T-helper 2 cell treated with Interferon-gamma antibody and Interleukin-4, amounts not matched to agents 5 μg/mL and 100 μg/mL, for 36 hours (primary cell): ENCODE measurements at places on chromosomes 1 and 21.

GRCh38 chr1:55418208-55419000 lies 203.2 kb upstream of the USP24 start:
- no peak for DNase-seq

GRCh38 chr1:59298710-59299346 lies 1.9 kb downstream of the FGGY start:
- DNase-seq = no peak

DNA sequence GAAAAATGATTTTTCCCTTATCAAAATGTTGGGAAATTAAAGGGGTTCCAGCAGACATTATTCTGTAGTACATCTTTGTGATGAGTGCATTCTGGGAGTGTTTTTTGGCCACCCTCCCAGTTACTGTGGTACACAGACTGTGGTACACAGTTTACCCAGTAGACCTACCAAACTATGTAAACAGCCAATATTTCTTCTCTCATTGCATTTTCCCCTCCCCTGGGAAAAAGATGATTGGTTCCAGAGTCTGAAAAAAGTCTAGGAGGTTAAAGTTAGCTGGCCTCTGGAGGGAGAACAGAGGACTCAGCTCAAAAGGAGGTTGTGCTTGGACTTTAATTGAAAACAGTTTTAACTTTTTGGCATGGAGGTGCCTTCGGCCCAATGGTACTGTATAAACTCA lies 42.5 kb downstream of the PGM1 start:
- no peak for DNase-seq

GRCh38 chr1:103266036-103266435 lies 157.7 kb upstream of the COL11A1 start:
- DNase-seq = no peak

DNA sequence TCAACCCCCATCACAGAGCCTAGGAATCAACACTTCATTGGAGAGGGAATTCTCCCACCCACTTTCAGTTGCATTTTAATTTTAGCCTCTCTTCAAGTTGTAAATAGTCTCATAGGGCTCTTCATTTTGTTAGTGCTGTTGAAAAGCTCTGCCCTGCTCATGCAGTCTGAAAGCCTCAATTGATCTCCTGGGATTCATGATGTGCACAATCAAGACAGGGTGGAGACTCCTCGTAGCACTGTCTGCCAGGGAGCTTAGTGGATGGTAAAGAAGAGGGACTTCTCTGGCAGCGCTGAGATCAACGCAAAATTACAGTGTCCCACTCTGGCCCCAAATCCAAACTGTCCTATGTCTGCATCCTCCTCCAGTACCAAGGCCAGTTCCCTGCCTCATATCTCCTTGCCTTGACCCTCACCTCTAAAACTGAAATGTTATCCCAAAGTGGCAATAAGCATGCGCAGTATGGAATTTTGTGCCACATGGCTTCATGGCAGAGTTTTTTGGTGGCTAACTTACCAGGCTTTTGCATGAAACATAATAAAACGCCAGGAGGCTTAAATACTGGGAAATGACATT lies 282.2 kb downstream of the CACNA1E start:
- no peak for DNase-seq

DNA sequence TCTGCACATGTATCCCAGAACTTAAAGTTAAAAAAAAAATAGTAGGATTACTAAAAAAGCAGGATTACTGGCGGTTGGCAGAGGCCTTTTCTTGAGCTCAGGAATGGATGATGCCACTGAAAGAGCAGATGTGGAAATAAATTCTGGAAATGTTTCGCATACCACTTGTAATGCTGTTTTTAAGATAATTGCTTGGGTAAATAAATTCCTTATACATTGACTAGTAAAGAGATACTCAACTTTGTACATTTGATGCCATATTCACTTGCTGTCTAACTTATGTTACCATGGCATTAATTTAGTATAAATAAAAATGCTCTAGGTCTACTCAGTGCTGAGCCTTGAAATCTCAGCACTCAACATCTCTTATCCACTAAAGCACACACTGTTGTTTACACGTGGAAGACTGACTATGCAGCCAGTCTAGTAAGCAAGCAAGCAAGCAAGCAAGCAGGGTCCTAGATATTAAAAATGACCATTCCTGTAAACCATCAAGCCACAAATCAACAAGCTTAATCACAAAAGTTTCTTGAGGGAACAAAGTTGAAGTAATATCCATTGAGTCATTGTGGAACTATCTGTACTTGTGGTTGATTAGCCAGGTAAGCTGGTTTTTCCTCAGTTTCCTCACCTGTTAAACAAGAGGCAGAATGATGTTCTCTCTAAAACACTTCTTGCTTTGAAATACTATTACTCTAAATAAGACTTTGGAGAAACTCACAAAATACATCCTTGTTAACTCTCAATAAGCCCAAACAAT lies 1.7 kb upstream of the RASAL2 start:
- no peak for DNase-seq
